ENCODE measurements at places on chromosomes 2 and 18.
A peak's percentile ranks its signal among the peaks of the same experiment; 100 is the strongest.

GRCh38 chr18:63795606-63796005 is 20.4 kb downstream of the SERPINB7 start:
- DNase-seq, result no peak

- peak; percentile 4 for DNase-seq
Measured at GRCh38 chr2:207257251-207258250, 91.8 kb upstream of the KLF7 start.

DNA sequence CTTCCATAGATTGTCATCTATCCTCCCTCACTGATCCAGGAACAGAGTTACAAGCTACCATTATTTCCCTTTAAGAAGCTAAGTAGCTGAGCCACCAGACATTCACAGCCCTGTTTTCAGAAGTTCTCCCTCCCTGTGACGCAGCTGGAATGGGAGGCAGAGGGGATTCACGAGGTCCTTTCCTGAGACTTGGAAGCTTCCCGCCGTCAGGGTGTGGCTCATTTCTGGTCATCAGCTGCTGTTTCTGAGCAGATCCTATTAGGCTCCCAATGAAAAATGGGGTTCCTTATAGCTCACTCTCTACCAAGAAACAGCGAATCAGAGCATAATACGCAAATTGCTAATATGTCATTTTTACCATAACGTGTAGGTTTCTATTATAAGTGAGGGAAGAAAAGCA is 559.3 kb upstream of the ID2 start:
- no peak for DNase-seq

DNA sequence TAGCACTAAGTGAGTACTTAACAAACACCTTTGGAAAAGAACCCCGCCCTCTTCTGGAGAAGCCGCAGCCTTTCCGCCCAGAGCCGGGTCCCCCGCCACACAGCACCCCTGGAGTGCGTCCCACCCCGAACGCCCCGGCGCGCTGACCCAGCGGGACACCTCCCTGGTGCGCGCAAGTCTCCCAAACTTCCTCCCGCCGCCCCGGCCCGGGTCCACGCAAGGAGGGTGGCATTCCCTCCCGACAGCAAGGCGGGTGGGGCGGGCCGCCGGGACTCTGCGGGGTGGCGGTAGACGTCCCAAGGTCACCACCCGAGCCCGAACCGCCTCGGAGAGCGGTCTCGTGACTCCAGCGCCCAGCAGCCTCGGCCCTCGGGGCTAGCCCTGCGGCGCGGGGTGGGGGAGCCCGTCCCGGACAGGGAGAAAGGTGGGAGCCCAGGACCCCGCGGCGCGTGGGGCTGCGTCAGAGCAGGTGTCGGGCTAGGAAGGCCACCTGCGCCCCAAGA is 598 bp downstream of the CCDC93 start:
- DNase-seq, result peak; percentile 46

GRCh38 chr2:234212534-234212933 is 162.0 kb downstream of the SPP2 start:
- no peak for DNase-seq

- DNase-seq, result no peak
Measured at GRCh38 chr2:74828543-74828942, 5.4 kb upstream of the HK2 start.

DNA sequence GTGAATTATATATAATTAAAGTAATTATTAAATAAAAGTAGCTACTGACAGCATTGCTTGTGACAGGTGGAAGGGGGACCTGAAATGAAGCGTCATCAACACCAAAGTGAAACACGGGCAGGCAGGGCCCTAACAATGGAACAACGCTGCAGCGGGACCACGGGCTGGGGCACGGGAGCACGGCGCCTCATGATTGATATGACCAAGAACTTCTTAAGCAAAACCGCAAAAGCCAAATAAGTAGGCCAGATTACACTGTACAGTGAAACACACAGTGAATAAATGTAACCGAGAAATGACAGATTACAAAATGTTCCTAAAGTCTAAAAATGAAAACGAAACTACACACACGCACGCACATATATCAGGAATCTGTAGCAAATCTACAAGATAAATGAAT is 81.4 kb downstream of the SNTG2 start:
- DNase-seq, result no peak

DNA sequence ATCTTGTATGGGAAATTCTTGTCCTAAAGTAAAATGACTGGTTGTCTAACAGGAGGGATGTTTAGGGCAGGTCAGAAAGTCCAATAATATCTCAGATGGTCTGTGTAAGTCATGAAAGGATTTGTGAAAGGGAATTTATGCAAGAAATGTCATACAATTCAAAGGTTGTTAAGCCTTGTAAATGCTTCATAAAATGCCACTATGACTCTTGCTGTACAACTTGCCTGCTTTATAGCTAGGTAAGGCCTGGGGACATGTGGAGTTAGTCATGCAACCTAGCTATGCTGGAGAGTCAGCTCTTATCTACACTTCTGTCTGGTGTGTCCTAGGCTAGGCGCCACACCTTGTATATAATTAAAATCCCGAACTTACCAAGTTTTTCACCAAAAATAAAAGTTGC is 36.9 kb upstream of the VWA3B start:
- no peak for DNase-seq

GRCh38 chr18:41753826-41754225 is 201.2 kb upstream of the PIK3C3 start:
- no peak for DNase-seq

DNA sequence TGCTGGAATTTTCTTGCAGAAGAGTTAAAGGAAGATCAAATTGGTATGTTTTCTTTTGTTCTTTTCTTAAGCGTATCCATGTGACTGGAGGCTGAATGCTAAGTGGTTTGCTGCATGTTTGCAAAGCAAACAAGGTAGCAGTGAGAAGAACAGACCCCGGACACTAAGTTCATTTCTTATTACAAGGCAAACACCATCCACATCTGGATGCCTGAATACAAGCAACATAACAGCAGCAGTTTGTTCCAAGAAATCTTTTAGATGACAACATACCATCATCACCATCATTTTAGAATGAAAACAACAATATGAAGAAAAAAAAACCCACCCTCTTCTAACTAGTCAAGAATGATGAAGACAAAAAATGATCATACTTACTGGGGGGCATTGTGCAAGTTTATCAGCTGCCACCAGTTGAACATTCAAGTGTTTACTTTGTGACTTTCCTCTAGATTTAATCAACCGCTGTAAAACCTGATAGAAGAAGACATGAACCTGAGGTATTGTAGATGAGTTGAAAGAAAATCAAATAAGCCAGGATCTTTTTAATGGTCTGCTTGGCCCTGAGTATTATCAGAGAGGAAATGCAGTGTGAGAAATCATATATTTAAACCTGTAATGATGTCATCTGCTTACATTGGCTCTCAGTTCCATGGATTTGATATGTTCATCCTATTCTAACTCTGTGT is 25.0 kb upstream of the ARL5A start:
- DNase-seq, result no peak

- peak; percentile 6 for DNase-seq
Measured at GRCh38 chr2:105653302-105653701, 91.4 kb upstream of the NCK2 start.

- DNase-seq, result no peak
Measured at GRCh38 chr2:168912901-168913369, 11.8 kb downstream of the G6PC2 start.

- no peak for DNase-seq
Measured at GRCh38 chr2:22520369-22521288, 864.4 kb upstream of the KLHL29 start.

DNA sequence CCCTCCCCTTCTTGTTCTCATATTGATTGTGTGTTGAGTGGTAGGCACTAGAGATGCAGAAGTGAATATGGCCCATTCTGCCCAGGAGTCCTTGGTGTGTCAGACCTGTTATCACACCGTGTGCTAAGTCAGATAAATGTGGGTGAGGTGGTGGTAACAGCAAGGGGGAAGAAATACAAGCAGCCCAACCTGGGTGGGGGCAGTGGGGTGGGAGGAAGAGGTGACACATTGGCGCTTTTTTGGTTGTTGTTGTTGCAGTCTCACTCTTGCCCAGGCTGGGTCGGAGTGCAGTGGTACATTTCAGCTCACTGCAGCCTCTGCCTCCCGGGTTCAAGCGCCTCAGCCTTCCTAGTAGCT is 12.8 kb downstream of the B3GNT2 start:
- DNase-seq, result peak; percentile 69

- DNase-seq, result no peak
Measured at GRCh38 chr18:75208836-75209128, 157 bp downstream of the PTGR3 start.

DNA sequence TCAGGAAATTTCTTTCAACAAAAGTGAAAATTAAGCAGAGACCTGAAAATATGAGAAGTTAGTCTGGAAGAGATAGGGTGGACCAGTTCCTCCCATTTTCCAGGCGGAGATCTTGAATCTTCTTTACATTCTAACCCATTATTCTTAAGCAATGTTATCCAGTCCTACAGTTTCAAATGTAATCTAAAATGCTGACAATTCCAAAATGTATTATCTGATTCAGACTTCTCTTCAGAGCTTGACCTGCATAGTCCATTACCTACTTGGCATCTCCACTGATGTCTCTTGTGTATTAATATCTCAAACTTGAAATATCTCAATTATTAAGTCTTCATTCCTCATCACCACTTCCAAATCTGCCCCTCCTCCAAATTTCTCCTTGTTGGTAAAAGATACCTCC is 28.4 kb upstream of the SLC39A10 start:
- no peak for DNase-seq

DNA sequence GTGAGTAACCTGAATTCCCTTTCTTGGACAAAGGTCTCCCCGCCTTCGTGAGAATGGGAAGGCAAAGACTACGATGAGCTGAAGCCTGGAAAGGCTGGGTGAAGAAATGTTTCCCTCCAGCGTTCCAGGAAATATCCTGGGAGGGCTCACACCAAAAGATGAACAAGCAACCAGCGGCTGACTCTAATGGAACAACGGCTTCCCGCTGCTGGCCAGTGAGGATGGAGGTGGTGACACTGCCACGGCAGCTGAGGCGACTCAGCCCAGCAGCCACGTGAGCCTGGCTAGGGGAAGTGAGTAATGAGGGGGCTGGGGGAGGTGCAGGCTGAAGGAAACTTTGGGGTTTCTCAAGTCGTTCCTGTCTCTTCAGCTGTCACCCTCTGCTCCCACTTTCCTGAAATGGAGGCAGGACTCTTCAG is 105.0 kb upstream of the SMAD7 start:
- no peak for DNase-seq

DNA sequence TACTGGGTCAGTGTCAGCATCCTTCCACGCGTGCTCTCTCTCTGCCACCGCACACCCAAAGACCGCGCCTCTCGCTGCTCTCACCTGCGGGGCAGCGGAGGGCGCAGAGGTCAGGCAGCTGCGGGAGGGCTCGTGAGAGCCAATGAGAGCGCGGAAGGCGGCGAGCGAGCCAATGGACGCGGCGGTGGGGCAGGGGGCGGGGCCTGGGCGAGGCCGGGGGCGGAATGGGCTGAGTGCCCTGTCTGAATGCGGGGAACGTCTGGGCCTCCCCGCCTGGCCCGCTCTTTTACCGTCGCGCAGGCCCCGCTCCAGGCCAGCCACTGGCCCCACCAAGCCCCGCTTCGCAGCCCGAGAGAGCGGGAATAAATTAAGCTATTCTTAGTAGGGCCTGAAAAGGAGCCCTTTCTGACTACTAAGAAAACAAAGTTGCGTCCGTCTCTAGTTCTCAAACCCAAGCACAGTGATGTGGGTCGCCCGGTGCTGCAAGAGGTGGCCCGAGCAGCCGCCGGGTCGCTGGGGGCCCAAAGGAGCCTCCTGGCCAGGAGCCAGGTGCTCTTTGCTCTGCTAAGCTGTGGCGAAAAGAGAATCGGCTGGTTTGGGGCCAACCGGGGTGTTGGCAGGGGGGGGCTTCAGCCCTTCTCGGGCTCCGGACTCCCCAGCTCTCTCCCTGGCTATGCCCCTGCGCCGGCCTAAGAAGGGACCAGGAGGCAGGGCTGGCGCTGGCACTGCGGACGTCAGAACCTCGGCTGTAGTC is 81.1 kb upstream of the GLI2 start:
- no peak for DNase-seq

GRCh38 chr2:46188041-46188716 is 109.0 kb upstream of the EPAS1 start:
- no peak for DNase-seq

DNA sequence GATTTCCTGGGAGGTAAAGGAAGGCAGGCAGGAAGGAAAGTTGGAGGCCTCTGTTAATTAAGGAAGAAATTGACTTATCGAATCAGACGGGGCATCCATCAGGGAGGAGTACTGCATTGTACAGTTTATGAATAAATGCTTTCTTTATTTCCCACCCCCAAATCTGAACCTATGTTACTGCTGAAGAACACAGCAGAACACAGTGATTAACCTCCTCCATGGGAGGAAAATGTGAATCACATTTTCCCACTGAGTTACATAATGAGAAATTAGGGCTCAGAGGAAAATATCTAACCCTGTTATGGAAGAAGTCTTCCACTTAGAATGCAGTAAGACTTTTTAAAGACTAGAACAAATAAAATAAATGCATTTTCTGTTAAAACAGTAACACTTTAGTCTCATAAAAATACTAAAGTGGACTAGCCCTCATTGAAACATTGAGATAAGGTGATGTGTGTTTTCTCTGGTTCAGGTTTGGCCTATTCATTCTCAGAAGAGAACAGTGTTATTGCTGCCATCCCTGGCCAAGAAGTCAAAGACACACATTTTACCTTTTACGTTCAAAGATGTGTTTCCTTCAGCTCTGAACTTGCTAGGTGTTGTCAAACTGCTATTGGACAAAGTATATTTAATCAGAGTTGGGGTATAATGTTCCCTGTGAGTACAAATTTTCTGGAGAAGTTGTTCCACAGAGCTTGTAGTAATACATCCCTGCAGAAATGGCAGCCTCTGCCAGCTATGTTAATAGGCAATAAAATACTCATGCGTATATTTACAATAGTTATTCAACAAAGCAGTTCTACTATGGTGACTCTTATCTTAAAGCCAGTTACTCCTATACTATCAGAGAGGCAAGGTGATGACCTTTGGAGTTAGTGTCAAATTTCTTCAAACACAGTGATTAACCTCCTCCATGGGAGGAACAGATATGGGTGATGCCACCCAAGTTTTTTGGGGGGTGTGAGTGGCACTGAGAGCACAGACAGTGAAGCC is 11.1 kb downstream of the DNAH6 start:
- DNase-seq, result no peak

- no peak for DNase-seq
Measured at GRCh38 chr2:238893349-238894000, 45.6 kb downstream of the TWIST2 start.

GRCh38 chr2:144431392-144431783 is 88.5 kb downstream of the ZEB2 start:
- DNase-seq, result no peak

DNA sequence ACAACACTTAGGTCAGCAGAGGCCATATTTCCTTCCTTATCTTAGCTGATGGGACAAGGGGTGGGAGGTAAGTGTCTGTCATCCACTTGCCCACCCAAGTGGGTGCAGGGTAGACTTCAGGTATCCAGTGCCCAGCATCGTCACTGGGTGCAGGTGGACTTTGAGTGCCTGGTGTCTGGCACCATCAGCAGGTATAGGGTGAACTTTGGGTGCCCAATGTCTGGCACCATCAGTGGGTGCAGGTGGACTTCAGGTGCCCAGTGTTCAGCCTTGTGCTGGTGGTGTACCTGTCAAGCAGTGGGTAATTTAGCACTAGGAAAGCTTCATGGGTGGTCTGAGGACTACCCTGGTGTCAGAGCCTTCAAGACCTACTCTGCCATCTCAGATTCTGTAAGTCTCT is 175.6 kb downstream of the SEPTIN10 start:
- DNase-seq, result no peak

GRCh38 chr2:232329716-232330067 is 48.9 kb upstream of the ALPP start:
- no peak for DNase-seq

Measured in erythroblast (primary cell).